ENCODE measurements at places on chromosomes 2 and 18.

DNA sequence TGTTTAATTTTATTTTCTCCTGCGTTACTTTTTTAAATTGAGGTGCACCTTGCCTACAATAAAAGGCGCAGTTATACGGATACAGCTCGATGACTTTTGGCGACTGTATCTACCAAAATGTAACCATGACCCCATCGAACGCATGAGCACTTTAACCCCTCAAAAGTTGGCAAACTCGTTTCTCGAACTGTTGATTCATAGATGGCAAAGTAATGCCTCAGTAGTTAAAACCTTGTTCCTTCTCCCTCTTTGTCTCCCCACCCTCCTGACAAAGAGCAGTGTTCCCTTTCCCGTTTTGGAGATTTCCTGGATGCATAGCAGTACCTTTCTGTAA is 577 bp downstream of the MOGAT1 start:
- no peak for DNase-seq

DNA sequence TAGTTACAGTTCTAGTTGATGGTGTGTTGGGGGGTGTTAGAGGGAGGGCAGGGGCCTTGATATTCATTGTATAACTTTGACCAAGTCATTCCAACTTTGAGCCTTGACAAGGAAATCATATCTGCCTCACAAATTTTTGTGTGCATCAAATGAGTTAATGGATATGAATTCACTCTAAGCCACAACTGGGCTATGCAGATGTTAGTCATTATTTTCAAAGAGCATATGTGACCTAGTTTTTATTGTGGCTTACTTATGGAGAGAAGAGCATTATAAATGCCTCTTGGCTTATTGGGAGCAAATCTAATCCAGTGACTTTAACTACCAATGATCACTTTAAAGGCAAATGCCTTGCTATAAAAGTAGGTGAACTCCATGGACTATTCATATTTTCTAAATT is 250.2 kb downstream of the LPIN1 start:
- no peak for DNase-seq

DNA sequence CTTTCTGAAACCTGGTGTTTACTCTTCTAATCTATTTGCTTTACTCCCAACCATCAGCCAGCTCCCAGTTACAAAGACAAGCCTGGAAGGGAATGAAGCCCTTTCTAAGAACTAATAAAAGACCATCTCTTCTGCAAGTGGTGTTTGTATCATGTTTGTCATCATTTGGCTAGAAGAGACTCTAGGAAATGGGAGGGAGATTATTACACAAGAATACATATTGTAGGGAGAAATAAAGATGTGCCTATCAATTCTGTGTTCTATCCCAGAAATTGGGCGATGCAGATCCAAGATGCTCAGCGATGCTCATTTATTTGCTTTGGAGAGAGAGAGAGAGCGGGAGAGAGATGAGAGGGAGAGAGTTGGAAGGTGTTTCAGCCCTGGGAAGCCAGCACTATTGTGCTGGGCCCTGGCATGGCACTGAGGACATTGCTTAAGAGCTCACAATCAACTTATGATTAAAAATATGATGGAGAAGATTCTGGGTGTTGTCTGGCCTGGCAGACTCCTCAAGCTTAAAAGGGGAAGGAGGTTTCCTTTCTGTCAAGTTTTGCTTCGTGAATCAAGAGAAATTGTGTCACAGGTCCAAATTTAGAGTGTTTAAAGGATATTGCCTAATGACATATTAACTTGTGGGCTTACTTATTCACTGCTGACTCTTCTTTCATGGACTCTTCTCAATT is 41.8 kb upstream of the AFF3 start:
- no peak for DNase-seq

DNA sequence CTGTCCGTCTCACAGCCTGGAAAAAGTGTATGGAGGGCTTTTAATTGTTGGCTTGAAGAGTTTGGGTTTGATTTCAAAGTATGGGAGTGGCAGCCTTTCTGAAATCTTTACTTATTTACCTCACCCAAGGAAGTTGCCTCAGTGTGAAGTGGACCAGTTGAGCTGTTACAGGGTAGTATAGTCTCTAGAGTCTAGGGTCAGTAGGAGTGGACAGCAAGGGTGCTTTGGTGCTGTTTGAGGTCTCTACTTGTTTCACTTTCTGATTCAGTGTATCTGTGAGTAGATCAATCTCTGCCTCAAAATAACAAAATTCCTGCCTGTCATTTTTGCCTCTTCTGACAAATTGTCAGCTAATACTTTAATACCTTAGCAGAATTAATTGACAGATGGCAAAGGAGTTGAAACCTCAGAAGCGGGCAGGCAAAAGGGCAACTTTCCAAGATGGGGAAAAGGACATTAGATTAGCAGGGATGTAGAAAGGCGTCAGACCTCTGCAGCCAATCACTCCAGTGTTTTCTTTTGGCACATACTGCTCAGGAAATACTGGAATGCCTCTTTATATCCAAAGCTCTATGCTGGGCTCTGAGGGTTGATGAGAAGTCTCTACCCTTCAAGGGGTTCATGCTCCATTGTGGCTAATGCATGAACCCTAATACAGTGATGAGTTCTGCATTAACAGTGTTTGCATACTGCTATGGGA is 5.9 kb downstream of the RIOK3 start:
- DNase-seq: no peak

DNA sequence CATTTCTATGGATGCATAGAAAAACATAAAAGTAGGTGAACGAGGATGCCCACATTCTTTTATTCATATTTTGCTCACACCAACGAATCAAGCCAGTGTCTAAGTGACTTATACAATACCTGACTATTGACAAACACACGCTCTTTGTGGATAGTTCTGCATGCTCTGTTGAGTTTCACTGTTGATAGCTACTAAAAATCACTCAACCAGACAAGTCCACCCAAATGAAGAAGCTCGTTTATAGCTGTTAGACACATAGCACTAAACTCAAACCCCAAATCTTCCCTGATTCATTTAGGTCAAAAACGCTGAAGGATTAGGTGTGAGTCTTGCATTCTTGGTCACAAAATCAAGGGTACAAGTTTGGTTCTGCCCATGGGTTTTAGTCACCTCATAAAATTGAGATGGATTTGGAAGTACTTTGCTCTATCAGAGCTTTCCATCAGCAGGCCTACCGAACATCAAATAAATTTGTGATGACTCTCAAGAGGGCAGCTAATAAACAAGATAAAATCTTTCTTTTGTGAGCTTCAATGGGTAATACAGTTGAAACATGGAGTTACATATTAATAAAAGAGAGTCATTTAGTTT is 92.7 kb upstream of the ETAA1 start:
- no peak for DNase-seq

DNA sequence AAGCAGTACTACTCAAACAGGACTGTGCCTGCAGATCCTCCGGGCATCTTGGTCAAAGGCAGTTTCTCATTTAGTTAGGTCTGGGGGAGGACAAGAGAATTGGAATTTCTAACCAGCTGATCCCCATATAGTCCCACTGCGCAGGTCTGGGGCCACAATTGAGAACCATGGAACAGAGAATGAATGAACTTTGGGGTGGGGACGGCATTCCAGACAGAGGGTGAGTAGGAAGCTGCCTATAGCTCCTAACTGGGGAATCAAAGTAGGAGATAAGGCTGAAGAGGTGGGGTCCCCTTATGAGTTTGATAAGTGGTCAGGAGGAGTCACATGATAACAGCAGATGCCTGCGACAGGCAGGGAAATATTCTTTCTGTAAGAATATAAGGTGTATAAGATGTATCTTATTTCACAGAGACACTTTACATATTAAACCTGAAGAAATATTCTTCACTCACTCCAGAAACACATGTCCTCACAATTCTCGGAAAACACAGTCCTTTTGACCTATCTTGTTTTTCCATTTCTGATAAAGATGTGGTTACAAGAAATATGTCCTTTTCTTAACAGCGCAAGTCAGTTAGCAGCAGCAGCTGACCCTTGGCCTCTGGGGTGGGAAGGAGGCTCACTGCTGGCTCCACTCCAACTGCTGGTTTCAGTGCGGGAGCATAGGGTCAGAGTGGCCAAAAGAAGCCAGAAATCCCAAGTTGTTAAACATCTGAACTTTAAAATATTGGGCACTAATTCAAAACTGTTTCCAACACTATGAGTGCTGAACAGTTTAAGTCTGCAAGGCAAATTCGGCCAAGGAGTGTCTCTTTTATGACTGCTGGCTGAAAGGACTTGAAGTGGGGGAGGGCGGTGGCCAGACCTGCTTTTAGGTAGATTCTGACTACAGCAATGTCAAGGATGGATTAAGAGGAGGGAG is 12.6 kb upstream of the TMEM214 start:
- DNase-seq: no peak

DNA sequence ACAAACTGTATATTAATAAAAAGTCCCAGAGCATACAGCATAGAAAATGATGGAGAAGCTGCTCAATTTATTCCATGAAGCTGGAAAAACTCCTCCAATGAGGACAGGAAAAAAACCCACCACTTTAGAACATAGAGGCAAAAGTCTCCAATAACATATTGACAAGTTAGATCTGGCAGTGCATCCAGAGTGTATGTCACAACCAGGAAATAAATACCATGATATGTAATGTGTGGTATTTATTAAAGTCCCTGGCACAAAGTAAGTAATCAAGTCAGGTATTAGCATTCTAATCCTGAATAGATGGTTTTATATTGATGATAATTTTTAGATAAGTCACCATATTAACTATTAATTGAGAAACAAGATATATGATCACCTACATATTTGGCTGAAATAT is 427.3 kb upstream of the HS6ST1 start:
- no peak for DNase-seq

DNA sequence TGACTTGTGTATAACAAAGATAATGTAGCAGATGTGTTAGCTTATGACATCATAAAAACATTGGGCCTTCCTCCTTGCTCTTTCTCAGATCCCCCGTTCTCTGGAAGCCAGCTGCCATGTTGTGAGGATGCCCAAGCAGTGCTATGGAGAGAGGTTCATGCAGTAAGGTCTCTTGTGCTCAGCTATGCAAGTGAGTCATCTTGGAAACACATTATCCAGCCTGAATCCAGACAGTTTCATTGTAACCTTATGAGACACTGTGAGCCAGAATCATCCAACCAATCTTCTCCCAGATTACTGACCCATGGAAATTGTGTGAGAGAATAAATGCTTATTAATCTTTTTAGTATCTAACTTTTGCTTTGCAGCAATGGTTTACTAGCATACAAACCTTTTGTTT is 60.8 kb downstream of the ST6GAL2 start:
- DNase-seq: no peak

- no peak for DNase-seq
Measured at GRCh38 chr18:57438743-57439608, 3.8 kb downstream of the ONECUT2 start.

DNA sequence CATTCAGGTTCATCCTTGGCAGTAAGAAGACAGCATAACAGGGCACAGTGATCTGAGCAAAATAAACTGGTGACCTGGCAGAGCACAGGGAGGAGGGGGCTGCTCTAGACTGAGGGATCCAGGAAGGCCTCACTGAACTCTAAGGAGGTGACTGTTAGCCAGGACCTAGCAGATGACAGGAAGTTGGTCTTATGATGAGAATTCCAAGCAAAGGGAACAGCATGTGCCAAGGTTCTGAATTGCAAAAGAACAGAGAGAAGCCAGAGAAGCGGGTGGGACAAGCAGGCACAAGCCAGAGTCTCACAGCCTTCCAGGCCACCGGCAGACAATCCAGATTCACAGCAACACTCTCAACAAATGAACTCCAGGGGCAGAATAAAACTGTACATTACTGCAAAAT is 152.7 kb upstream of the PTPRM start:
- DNase-seq: no peak

DNA sequence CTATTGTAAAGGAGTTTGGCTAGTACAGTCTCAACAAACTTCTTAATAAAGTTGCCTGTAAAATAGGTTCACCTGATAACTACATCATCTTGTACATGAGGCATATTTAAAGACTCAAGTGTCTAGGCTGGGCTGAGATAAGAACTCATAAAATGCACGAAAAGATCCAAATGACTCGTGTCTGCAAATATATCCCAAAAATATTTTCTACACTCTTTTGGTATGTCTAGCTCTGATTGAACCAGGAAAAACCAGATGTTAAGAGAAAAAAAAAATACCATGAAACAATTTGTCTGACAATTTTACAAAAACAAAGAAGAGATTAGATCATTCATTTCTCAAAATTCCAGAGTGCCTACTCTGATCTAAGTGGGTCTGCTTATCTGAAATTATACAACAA is 166.9 kb upstream of the OSR1 start:
- DNase-seq: no peak

- no peak for DNase-seq
Measured at GRCh38 chr2:10022966-10023662, 20.2 kb upstream of the KLF11 start.

DNA sequence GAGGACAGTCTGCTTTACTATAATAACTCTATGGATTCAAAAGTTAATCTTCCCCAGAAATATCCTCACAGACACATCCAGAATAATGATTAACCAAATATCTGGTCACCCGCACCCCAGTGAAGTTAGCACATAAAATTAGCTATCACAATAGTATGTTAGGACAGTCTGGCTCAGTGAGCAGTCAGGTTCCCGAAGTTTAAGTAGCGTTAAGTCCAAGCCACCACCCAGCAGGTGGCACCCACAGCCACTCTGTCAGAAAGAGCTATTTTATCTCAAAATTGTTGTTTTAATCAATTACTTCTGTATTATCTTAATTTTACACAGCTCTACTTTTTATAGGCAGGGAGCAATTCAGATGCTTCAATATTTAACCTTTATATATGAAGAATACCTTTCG is 537.5 kb downstream of the MBD2 start:
- no peak for DNase-seq

- DNase-seq: no peak
Measured at GRCh38 chr2:19837235-19837766, 64.5 kb downstream of the TTC32 start.

DNA sequence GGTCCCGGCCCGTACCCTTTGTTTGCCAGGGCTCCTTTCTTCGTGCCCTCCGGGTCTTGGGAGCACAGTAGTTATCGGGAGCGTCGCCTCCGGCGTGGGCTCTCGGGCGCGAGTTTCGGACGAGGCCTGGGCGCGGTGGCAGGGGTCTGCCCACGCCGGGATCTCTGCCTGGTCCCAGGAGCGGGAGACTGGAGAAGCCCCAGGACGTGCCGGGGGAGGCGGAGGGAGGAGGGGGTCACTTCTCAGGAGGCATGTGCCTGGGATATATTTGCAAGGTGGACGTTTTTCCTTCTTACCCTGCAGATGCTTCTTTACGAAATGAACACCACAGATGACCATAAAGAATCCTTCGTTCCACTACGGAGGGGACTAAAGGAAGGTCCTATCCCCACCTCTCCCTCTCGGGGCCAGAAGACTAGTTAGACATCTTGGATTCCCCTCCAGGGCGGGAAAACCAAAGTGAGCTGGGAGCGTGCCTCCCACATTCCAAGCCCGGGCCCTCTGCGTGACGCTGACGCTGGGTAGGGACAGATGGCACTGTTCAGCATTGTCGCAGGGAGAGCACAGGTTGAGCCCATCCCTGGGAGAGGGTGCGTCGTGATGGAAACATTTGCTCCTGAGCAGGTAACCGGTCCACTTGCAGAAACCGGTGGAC is 483 bp upstream of the FHL2 start:
- DNase-seq: no peak

DNA sequence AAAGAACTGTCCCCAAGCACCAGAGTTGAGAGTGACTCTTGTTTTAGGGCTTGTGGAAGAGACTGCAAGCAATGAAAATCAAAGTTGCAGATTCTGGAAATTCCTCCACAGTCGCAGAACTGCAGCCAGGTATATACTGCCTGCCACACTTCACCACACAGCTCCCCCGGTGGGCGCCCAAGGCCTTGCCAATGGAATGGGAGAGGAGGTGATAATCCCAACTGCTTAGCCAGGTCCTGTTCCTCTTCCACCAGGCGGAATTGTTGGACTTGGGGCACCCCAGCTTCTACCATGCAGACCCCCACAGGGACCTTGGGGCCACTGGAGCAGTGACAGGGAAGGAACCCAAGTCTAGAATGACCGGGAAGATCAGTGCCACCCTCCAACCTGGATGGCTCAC is 4.8 kb upstream of the PDIA6 start:
- DNase-seq: no peak

Measured in germinal center (tissue), 1 donor.